ENCODE measurements at places on chromosomes 3 and 15.

GRCh38 chr3:52534281-52535183 is 875 bp upstream of the NT5DC2 start:
- no peak for DNase-seq

DNA sequence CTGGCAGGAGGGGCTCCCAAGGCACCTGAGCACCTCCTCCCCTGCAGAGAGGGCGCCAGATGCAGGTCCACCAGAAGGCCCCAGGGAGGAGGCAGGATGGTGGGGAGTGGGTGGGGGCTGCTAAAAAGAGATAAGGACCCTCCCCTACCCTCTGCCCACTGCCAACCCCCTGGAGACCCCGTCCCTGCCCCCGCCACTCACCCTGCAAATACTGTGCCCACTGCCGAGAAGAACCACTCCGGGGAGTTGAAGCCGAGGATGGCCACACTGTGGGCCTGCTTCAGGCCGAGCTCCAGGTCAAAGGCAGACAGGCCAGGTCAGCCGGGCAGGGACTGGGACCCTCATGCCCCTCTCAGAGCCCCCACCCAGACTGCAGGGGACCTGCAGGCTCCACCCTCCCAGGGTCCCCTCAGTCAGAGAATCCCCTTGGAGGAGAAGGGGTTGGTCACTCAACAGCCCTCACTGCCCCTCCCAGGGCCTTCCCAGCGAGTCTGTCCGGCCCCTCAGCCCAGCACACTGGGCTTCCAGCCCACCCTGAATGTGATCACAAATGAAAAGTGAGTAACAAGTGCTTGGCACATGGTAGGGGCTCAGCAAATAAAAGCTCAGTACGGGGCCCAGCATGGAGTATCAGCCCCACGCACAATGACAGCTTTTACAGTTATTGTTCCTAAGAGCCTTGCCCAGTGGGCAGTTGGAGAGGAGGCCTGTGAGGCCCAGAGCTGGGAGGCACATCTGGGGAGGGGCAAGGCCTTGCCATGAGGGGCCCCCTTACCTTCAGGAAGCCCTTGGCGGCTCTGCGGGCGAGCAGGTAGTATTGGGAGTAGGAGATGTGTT is 40.4 kb downstream of the ACSBG1 start:
- DNase-seq = no peak

GRCh38 chr3:34319881-34320280 is 521.5 kb downstream of the PDCD6IP start:
- no peak for DNase-seq

DNA sequence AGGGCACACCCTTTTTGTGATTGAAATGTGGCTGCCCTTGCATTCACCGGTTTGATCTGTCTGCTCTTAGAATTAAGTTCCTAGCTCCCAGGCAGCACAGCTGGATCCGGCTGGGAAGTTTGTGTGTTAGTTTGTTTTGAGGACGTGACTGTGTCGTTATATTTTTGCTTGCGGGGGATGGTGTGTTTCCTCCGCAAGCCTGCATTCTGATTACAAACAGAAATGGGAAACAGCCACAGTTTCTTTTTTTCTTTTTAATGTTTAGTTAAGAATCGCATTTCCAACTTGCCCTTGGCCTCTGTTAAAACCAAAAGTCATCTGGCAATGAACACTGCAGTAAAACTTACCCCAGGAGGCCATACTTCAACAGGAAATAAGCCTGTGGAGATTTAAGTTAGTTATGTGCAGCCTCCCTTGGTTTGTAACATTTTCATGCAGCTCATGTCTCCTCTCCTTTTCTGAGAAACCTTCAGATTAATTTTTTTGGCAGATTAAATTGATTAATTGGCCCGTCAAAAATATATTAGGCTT is 888 bp downstream of the TMOD3 start:
- peak; percentile 84 for DNase-seq

- DNase-seq = no peak
Observed at GRCh38 chr15:101439920-101440319, 49.6 kb downstream of the PCSK6 start.

DNA sequence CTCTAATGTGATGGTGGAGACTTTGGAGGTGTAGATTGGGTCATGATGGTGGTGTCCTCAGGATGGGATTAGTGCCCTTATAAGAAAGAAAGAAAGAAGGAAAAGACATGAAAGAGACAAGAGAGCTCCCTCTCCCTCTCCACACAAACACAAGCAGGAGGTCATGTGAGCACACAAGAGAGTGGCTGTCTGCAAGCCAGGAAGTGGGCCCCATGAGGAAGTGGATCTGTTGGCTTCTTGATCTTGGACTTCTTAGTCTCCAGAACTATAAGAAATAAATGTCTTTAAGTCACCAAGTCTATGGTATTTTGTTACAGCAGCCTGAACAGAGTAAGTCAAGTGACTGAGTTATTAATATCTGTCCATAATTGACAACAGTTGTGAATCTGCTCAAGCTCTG is 17.1 kb downstream of the IQCB1 start:
- no peak for DNase-seq

DNA sequence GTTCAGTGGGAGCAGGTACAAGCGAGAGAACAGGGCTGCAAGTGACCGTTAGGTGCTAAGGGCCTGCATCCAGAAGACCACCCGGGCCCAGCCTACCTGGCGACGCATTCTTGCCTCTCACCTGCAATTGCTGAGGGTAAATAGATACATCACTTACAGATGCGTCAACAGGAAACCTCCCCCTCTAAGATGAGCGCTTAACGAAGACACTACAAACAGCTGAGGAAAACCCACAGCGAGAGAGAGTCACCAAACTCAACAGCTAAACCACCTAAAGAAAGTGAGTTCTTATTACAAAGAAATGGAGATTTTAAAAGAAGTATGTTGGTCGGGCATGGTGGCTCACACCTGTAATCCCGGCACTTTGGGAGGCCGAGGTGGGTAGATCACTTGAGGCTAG is 157.9 kb downstream of the CHSY1 start:
- DNase-seq = no peak

- peak; percentile 28 for DNase-seq
Observed at GRCh38 chr3:124607163-124607562, 123.1 kb upstream of the UMPS start.

DNA sequence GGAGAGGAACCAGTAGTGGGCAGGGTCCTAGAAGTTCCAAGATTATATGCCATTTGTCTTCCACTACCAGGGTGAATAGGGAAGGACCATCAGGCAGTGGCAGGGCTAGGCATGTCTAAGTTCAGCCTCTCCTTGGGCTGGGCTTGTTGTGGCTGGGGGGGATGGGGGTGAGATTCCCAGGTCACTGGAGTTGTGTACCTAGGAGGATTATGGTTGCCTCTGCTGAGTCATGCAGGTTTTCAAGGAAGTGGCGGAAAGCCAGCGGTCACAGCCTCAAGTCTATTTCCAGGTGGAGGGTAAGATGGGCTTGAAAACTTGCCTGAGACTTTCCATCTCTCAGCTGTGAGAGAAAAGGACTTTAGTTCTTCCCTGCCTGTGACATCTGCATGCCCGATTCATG is 1407.1 kb downstream of the SI start:
- no peak for DNase-seq

GRCh38 chr3:64306745-64307144 is 81.5 kb upstream of the PRICKLE2 start:
- no peak for DNase-seq

- DNase-seq = no peak
Observed at GRCh38 chr3:142725357-142725739, 1.5 kb downstream of the TRPC1 start.

- no peak for DNase-seq
Observed at GRCh38 chr15:74802862-74803447, 9.7 kb upstream of the LMAN1L start.

GRCh38 chr3:72407766-72408165 is 440.5 kb downstream of the SHQ1 start:
- DNase-seq = no peak

DNA sequence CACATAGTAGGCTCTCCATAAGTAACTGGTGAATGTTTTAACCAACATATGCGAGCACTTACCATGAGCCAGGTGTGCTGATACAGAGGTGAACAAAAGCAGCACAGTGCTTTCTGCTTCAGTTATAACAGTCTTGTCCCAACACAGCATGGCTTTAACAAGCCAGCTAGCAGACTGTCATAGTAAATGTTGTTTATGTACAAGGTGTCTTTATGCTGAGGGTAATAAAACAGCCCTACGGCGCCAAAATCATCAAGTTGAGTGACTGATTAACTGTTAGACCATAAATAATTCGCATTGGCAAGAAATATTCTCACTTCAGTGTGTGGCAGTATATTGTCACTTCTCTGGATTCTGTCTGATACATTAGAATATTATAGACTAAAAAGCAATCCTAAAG is 646.0 kb upstream of the CFAP20DC start:
- no peak for DNase-seq

DNA sequence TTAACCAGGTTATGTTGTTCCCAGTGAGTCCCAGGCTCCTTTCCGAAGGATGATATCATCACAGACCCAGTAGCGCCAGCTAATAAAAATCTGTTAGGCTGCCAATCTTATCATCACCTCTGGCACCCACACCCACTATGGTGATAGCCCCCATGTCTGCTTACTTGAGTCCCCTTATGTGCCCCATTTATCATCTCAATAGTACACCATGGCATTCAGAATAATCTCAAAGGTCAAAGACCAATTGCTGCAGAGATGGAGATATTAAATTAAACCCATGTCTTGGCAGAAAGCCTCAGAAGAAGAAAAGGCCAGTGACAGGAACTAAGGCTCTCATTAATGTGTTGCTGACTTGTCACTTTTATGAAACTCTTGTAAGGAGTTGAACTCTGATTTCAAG is 32.8 kb downstream of the CPNE4 start:
- no peak for DNase-seq

- DNase-seq = no peak
Observed at GRCh38 chr3:67699882-67700281, 45.5 kb upstream of the SUCLG2 start.

DNA sequence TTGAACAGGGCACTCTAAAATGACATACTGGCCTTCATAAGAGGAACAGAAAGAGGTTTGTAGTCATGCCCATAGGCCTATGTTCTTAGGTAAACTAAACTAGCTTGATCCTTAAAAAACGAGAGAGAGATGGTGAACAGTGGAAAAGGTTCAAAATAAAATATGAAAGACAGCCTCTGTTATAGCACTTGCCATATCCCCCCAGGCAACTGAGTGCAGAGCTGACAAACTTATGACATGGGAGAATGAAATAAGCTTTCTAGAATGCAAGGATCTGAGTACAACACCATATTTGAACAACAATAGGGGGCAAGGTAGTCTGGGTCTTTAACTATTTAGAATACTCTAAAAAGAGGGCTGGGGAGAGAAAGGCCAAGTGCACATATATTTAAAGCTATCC is 700.6 kb upstream of the CFAP20DC start:
- no peak for DNase-seq

DNA sequence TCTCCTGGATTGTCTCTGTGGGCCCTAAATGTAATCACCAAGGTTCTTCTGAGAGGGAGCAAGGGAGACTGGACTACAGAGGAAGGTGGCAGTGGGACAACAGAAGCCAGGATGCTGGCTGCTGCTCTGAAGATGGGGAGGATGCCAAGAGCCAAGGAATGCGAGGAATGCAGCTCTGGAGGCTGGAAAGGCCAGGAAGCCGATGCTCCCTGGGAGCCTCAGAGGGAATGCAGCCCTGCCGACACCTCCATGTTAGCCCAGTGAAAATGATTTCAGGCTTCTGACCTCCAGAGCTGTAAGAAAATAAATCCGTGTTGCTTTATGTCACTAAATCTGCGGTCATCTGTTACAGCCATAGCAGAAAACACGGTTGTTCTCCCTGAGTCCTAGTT is 44.1 kb downstream of the UMPS start:
- no peak for DNase-seq

DNA sequence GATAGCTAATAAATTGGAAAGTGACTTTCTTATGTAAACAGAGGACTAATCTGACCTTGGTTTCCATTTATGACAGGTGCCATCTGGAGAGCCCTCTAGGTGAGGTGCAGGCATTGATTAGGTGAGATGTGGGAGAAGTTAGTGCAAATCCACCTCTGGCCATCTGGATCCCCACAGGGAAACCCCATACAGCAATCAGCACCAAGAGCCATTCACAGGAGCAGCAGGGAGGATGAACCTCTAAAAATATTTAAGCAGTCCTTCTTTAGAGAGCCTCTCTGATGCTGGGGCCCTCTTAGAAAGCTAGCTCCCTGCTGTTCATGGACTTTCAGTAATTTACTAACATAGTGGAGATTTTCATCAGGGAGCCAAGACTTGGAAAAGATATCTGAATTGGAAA is 69.3 kb downstream of the CLSTN2 start:
- DNase-seq = no peak

DNA sequence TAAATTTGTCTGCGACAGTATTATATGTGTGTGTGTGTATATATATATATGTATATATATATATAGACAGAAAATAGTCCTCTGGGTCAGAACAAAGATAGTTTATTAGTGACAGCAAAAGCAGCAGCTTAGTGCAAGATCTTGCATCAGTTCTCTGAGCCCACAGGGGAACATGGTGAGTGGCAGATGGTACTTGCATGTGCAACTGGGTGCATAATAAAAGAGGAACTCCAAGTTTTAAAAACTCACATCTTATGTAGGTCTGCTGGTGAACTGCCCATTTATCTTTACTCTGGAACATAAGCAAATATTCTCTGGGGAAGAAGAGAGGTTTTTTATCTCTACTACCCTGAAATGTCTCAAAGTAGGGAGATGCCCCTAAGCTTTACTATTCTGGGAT is 276.4 kb downstream of the POLQ start:
- DNase-seq = no peak

DNA sequence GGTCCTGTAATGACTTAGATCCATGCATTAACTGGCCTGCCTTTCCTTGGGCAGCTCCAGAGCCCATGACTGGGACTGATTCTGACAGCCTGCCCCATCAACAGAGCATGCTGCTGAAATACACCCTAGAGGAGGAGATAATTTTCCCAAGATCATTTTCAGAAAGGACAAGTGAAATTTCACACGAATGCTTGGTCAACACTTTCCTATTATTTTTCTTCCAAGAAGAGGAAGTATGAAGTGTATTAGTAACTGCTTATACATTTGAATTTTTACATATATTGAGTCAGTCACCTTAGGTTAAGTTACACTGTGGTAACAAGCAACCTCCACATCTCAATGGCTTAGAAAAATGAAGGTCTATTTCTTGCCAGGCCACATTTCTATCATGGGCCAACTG is 9.7 kb upstream of the NMNAT3 start:
- no peak for DNase-seq

DNA sequence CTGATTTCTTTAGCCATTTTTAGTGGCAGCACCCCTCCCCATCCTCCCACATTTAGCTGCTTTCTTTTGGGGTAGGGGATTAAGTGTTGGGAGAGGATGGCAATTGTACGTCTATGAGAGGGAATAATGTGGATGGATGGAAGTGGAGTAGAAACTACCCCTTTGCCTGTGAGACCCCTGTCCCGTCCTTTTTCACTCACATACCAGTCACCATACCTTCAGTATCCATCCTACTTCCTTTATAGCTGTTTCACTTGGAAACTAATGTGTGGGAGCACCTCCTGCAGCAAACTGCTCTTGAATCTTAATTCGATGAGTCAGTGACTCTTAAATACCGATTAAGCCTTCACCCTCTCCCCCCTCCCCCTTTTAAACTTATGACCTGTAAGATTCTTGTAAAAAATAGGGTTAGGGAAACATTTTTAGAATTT is 730 bp downstream of the SPRED1 start:
- DNase-seq = no peak

- DNase-seq = no peak
Observed at GRCh38 chr3:71064956-71065763, 518.4 kb downstream of the FOXP1 start.
